Thymus (tissue), 14 donors: ENCODE measurements at places on chromosomes 7 and 10. TPM values are rescaled to one million over a fixed set of nuclear protein-coding genes. Genes with fewer than 3 reads are reported as not detected.

Gene LBX1
- not detected for total RNA-seq

DNA sequence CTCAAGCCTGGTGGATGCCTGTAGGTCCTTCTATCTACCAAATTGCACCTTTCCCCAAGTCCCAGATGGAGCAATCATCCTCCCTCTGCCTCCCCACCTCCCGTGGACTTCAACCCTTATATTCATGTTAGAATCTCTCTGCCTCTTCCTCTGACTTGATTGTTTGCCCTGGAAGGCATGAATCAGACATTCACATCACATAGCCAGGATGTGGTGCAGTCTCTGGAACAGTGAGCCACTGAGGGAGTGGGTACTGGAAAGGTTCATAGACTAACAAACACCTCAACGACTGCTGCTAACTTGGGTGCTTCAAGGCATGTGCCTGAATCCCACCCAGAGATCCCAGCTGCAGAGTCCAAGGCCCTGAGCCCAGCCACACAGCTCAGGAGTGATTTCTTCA lies 494.0 kb downstream of the TNS3 start:
- no peaks in the 10 kb centered on the region for H3K36me3 ChIP-seq
- H3K27me3 ChIP-seq: no peaks in the 10 kb centered on the region
- H3K4me3 ChIP-seq: no peak overlapping the region
- H3K4me1 ChIP-seq: no peaks in the 10 kb centered on the region
- no peak overlapping the region for H3K27ac ChIP-seq

Gene TSPAN13
- total RNA-seq: 10.5 TPM

Gene PLEKHS1
- total RNA-seq: under 0.01 TPM

GRCh38 chr7:8885480-8886000 lies 452.1 kb downstream of the NXPH1 start:
- no peak overlapping the region for H3K27ac ChIP-seq
- DNase-seq: no peak
- H3K4me3 ChIP-seq: no peak overlapping the region
- no peaks in the 10 kb centered on the region for H3K36me3 ChIP-seq
